ENCODE measurements at places on chromosomes 2 and 18.

DNA sequence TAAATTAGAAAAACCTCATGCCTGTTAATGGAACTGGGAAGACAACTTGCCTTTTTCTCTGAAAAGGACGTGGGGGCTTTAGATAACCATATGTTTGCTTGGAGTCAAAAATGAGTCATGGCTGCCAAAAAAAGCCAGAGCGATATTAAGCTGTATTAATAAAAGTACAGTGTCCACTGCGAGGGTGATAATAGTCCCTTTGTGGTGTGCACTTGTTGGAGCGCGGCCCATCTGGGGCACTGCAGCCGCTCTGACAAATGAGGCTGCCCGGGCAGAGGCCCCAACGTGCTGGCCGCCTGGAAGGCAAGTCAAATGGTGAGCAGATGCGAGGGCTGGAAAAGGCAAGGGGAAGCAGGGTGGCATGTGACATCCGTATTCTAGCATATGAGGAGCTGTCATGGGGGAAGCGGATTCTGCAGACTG is 103.3 kb upstream of the NCK2 start:
- no peak for DNase-seq

DNA sequence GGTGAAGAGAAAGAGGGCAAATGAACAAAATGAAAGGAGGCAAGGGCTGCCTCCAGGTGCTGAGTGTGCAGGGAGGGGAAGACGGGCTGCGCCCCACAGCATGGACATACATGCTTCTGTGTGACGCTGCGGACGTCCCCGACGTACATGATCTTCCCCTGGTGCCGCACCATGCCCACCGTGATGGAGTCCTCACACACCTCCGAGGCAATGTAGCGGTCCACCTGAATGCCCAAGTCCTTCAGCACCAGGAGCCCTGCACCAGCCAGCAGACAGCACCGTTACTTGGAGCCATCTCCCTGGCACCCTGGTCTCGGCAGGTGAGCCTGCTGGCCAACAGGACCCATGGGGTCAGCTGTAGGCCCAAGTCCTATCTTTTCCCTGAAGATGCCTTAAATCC is 73.1 kb upstream of the POMC start:
- DNase-seq, result no peak

GRCh38 chr2:216947055-216947454 is 87.2 kb upstream of the TNP1 start:
- no peak for DNase-seq

DNA sequence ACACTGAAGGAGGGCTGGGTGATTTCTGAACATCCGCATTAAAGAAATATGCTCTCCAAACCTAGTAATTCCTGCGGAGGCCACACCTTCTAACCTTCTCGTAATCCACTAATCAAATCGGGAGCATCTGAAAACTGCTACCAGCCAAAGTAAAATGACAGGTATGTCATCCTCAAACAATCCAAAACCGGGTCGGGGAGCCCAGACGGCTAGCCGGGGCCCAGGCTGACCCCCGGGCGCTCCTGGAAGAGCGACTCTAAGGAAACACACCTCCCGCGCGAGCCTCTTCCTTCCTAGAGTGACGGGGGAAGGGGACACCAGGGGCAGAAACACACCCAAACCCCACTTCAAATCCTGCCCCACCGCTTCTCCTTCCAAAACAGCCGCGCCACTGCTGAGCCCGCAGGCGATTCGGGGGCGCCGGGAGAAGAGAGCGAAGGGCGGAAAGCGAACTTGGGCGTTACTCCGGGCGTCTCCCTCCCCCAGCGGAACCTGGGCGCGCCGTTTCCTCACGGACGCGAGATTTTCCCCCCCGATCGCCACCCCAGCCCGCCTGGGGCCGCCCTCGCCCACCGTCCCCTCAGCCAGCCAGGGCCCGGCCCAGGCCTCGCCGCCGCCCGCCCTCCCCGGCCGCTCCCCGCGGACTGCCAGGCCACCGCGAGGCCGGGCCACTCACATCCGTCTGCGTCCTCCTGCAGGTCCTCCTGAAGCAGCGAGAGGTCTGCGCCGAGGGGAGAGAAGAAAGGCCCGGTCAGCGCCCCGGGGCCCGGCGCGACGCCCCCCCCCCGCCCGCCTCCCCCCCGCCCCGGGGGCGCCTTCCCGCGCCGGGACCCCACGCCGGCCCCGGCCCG is 584 bp downstream of the PPP4R1 start:
- DNase-seq, result no peak

GRCh38 chr2:149661844-149662243 is 74.3 kb upstream of the MMADHC start:
- no peak for DNase-seq

DNA sequence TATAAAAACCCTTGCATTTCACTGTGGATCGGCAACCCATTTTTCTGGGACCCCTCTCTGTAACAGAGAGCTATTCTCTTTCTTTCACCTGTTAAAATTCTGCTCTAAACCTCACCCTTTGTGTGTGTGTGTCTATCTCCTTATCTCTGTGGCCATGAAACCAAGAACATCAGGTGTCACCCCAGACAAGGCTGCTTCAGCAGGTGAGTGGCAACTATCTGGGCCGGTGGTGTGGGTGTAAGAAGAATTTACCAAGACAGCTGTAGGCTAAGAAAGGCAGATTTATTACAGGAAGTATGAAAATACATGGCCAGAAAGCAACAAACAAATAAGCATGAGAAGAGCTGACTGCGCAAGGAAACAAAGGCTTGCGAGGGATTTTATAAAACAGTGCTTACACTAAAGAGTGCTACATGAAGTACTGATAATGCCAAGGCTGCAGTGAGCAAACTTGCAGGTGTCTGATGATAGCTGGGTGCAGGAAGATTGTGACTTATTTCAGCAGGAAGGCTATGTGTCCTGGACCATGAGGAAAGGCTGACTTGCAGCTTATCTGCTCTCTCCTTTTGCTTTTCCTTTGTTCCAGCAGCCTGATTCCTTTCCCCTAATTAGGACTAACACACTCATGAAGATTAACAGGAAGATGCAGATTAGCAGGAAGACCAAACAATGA is 421.1 kb downstream of the PTH2R start:
- DNase-seq, result no peak

DNA sequence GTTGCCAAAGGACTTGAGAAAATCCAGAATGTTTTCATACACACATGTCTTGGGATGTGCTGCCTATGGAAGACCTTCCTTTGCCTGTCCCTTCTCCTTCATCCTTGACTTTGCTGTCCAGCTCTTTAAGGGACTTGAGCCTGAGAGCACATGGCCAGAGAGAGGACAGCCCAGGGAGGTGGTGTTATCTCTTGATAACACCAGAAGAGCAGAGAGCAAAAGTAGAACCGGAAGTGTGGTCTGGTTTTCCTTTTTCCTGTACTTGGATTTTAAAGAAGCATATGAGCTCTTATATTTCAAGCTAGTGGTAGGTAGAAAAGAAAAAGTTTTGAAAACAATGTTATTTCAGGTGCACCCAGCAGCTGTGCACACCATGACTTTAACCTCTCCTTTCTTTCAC is 94.1 kb upstream of the ZNF532 start:
- DNase-seq, result no peak

DNA sequence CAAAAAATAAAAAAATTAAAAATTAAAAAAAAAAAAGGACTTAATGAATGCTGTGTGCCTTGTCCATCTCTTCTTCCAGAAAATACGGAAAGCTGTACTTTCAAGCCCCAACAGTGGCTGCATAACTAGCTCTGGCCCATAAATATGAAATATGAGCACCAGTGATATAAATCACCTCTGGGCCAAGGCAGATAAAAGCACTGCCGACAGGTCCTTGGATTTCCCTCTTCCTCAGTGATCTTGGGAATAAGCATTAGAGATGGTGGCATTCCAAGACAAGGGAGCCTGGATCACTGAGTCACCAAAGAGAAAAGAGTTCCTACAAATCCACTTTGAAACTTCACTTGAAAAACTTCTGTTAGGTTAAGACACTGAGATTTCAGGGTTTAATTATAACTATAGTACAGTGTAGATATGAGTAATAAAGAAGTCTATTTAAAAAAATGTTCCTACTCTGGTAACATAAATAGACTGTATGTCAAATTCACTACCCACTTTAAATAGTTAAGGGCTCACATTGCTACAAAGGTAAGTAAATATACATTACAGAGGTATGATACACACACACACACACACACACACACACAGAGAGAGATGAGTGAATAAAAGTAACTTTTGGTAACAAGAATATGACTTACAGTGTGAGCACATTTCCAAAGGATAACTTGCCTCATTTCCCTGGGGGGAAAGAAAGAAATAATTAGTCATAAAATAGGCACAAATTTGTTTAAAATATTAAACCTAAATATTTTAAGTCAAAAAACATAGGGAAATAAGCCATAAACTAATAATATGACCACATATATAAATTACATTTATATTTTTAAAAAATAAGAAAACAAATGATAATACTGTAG is 35.6 kb downstream of the PPP3R1 start:
- no peak for DNase-seq

GRCh38 chr18:26702086-26702485 is 153.7 kb upstream of the KCTD1 start:
- DNase-seq, result no peak

DNA sequence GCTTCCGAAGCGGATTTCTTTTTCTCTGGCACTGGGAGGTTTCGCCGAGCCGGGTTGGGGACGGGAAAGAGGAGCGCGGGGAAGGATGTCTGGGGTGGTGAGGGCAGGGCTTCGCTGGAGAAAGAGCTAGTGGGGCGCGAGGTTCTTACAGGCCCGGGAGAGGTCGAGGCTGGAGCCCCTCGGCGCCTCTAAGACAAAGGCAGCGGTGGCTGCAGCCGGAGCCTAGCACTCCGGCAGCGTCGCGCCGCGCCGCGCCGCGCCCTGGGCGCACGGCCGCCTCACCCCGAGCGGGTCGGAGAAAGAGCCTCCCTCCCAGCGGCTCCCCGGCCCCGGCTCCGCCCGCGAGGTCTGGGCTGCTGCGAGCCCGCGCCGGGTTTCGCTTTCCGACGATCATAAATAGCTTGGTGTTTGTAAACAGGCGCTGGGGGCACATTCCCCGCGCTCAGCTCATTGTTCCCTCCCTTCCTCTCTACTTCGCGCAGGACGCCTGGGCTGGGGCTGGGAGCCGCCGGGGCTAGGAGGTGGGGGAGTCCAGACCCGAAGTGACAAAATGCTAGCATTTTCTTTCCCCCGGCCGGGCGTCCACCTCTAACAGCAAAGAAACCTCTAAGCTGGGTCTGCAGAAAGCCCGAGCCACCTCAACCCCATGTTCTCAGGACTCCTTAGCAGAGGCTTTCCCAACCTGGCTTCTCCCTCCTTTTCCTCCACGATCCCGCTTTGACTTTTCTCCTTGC is 813 bp upstream of the MEIS1 start:
- DNase-seq, result peak; percentile 79

- DNase-seq, result no peak
Observed at GRCh38 chr2:57617318-57617717, 429.3 kb upstream of the VRK2 start.

DNA sequence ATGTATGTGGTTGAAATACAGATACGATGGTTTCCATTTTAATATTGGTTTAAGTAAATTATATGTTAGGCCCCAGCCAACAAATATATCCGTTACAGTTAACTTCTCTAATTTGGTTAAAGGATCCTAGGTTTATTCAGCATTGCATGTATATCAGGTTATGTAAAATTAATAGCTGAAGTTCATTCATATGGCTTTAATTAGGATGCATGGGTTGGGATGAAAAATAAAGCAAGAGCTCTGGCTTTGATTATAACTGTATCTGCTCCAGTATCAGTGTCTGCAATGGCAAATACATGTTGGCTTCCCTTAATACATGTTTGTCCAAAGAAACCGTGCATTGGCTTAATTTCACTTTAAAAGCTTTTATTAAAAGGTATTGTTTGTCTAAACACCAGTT is 435.7 kb upstream of the SETBP1 start:
- DNase-seq, result no peak

- no peak for DNase-seq
Observed at GRCh38 chr2:218383892-218384519, 1.9 kb downstream of the SLC11A1 start.

DNA sequence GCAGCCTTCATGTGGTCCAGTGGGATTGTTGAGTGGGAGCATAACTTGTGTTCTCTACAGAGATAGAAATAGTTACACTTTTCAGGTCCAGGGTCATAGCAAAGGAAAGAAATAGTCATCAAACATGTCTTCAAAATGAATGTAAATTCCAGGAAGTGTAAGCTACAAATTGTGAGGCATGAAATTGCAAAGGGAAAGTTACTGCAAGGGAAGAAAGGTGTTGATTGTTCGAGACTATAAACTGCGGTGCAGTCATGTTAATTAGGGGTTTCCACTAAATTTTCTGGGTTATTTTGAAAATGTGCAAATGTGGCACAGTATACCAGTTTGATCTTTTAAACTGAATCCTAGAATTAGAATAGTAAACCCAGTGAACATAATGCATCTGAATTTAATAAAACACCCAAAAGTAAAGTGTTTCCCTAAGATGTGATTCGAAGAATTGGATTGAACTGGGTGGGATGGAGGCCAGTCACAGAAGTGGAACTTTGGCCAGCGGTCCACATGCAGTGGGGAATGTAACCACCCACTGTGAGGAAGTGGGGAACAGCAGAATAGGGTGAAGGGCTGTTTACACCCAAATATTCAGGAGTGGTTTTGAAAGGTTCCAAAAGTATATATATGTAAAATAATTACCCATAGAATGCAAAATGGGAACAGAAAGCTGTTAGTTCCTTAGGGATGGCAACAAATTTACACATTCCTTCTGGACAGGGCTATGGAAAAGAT is 126.5 kb upstream of the CCDC68 start:
- no peak for DNase-seq

DNA sequence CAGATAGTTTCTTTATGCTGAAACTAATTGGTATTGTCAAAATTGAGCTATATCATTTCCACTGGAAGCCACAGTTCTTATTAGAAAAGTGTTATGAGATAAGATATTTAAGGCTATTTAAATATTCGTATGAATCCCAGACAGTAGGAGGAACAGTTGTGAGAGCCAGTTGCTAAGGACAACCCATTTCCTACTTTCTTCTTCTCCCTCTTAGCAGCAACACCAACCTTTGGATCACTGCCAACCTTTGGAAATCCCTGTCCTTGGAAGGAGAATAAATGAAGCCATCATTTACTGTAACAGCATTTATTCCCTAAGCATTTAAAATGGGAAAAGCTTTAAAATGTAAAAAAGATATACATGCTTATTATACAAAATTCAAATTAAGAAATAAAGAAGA is 85.8 kb downstream of the PLCL1 start:
- DNase-seq, result no peak

- no peak for DNase-seq
Observed at GRCh38 chr2:147810883-147811765, 33.7 kb upstream of the ACVR2A start.

GRCh38 chr2:228180181-228181097 is 1.0 kb downstream of the SPHKAP start:
- peak; percentile 45 for DNase-seq

- no peak for DNase-seq
Observed at GRCh38 chr2:177972782-177973181, 99.8 kb downstream of the PDE11A start.

GRCh38 chr2:238853218-238853617 is 5.3 kb downstream of the TWIST2 start:
- DNase-seq, result no peak

- no peak for DNase-seq
Observed at GRCh38 chr2:100731535-100731981, 88.4 kb upstream of the NPAS2 start.

DNA sequence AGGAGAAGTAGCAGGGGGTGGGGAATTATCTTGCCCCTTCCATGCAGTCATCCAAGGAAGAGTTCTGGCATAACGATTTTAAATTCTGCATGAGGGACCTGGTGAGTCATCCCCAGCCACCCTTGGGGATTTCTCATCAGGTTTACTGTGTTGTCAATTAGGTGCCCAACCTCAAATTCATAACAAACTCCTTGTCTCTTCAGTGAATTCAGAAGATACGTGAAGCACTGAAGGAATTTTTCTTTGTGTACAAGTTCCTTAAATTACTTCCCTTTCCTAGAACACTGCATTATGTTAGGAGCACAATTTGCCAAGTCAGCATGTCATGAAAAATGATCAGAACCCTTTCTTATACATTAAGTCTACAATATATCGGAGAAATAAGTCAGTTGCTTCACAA is 70.8 kb upstream of the NOSTRIN start:
- DNase-seq, result no peak
